ENCODE measurements at places on chromosomes 4 and X.

GRCh38 chr4:121192480-121192879, 28.4 kb upstream of the TNIP3 start:
- DNase-seq = peak; percentile 18

DNA sequence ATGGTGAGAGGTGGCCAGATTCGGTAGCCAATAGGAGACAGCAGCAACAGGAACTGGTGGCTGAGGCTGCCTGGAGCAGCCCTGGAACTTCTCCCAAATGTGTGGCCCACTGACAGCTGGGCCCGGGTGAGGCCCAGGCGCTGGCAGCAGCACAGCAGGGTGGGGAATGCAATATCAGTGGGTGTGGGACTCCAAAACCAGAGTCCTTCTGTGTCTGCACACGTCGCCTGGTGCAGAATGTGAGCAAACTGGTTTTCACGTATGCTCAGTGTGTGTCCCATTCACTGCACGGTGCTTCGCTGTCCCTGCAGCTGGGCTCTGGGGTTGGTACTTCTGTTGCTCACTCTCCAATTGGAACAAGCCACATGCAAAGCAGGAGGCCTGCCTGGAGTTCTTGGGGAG, 14.4 kb upstream of the CENPU start:
- DNase-seq = no peak

- no peak for DNase-seq
These were observed 680.9 kb upstream of the ATOH1 start for GRCh38 chr4:93147524-93148212.

- no peak for DNase-seq
These were observed 40.2 kb upstream of the NDNF start for GRCh38 chr4:121112530-121112929.

GRCh38 chrX:106957856-106958255, 37.7 kb downstream of the CLDN2 start:
- no peak for DNase-seq

DNA sequence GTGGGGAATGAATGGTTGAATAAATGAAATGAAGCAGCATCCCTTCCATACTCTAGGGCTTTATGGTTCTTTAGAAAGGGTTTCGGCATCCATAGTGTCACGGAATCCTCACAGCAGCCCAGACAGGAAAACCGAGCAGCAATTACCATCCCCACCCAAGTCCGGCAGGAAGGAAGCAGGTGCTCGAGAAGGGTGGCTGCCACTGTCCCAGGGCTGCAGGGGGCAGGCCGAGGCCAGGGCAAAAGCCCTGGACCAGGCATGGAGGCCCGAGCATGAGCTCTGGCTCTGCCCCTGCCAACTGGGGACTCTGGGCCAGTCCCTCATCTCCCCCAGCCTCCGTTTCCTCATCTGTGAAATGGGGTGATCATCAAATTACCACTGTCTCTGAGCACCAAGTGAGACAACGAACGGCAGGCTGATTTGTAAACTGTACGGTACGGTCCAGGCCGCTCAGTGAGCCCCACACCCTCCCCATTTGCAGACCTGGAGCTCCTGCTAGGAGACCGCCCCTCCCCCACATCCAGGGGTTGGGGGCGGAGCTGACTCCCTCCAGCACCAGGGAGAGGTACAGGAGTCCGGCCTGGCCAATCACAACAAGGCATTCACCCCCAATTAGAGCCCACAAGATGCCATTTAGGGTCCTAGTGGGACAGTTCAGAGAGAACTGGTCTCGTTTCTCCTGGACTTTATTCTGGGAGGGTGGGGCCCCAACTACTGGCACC, 100.4 kb downstream of the WFS1 start:
- no peak for DNase-seq

DNA sequence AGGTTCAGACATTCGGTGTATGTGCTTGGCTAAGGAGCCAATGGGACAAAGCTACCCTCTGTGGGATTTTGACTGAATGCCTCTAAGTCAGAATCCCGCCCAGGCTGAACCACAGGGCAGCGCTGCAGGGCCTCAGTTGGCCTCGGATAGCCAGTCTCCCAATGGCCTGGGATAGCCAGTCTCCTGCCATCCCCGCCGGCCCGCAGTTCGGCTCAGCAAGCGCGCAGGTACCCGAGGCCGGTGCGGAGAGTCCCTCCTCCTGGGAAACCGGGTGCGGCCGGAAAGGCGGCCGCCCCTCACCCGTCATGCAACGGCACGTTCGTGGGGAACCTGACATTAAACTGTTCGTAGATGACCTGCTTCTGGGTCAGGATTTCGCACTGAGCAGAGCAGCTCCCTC, 16.1 kb downstream of the PPEF2 start:
- DNase-seq = no peak

- DNase-seq = no peak
These were observed 138.8 kb upstream of the BANK1 start for GRCh38 chr4:101651778-101652177.

GRCh38 chrX:129980001-129980401, 2.4 kb upstream of the BCORL1 start:
- peak; percentile 33 for DNase-seq

- DNase-seq = peak; percentile 23
These were observed 216.9 kb downstream of the PTTG2 start for GRCh38 chr4:38177035-38177546.

- no peak for DNase-seq
These were observed 94.2 kb downstream of the KDR start for GRCh38 chr4:55031158-55031557.

- DNase-seq = no peak
These were observed 69.6 kb downstream of the ARFIP1 start for GRCh38 chr4:152849350-152849749.

DNA sequence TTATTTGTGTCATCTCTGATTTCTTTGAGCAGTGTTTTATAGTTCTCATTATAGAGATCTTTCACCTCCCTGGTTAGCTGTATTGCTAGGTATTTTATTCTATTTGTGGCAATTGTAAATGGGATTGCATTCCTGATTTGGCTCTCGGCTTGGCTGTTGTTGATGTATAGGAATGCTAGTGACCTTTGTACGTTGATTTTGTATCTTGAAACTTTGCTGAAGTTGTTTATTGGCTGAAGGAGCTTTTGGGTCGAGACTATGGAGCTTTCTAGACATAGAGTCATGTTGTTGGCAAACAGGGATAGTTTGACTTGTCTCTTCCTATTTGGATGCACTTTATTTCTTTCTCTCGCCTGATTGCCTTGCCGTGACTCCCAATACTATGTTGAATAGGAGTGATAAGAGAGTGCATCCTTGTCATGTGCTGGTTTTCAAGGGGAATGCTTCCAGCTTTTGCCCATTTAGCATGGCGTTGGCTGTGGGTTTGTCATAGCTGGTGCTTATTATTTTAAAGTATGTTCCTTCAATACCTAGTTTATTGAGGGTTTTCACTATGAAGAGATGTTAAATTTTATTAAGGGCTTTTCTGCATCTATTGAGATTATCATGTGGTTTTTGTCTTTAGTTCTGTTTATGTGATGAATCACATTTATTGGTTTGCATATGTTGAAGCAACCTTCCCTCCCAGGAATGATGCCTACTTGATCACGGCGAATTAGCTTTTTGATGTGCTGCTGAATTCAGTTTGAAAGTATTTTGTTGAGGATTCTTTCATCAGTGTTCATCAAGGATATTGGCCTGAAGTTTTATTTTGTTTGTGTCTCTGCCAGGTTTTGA, 72.7 kb upstream of the BOD1L1 start:
- no peak for DNase-seq

GRCh38 chr4:175443547-175443946, 368.5 kb downstream of the GPM6A start:
- DNase-seq = no peak

DNA sequence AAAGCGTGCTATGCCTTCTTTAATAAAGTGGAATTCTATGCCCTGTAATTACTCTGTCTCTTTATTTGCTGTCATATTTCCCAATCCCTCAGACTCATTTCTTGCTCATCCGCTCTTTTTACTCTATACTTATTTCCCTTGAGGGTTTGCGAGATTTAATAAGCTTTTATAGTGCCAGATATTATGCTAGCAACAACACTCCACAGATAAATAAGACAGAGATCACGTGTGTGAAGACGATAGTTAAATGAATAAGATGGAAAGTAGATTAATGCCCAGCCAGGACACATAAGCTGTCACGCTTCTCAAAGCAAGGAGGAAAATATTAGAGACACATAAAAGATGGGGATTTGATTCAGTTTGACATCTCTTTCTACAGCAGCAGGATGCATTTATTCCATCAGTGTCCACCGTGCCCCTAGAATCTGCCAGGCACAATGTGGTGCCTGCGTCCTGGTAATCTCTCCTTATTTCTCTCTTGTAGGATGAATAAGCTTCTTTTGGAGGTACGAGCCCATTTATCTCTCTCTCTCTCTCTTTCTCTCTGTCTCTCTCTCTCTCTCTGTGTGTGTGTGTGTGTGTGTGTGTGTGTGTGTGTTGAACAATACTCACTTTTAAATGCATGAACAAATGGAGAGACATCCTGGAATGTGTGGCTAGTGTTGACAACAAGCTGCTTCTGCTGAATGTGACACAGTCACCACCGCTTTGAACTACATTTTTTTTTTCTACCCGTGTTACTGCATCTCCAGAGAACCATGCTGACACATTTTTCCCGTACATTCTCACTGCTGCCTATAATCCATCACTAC, 48.2 kb downstream of the TMEM156 start:
- no peak for DNase-seq

- no peak for DNase-seq
These were observed 6.5 kb downstream of the ZNF721 start for GRCh38 chr4:492412-492811.

GRCh38 chr4:130043732-130044160, 947.8 kb downstream of the C4orf33 start:
- DNase-seq = no peak

DNA sequence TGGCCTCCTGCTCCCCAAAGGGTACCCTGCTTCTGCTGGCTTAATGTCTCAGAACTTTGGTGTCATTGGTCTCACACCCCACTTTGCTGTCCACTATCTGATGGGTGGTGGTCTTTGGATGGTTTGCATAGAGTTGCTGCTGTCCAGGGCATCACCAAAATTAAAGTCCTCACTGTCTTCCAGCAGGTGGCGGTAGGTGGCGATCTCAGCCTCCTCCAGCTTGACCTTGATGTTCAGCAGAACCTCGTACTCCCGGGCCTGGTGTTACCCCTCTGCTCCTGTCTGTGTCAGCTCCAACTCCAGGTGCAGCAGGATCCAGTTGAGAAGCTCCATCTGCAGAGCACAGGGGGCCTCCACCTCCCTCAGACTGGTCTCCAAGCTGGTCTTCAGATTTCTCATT, 1169.5 kb upstream of the PABPC4L start:
- DNase-seq = no peak

- no peak for DNase-seq
These were observed 2.4 kb downstream of the MOSPD2 start for GRCh38 chrX:14875624-14876023.

GRCh38 chrX:21503593-21503992, 129.4 kb downstream of the CNKSR2 start:
- DNase-seq = no peak

GRCh38 chr4:119675391-119675790, 46.8 kb upstream of the PDE5A start:
- DNase-seq = no peak

DNA sequence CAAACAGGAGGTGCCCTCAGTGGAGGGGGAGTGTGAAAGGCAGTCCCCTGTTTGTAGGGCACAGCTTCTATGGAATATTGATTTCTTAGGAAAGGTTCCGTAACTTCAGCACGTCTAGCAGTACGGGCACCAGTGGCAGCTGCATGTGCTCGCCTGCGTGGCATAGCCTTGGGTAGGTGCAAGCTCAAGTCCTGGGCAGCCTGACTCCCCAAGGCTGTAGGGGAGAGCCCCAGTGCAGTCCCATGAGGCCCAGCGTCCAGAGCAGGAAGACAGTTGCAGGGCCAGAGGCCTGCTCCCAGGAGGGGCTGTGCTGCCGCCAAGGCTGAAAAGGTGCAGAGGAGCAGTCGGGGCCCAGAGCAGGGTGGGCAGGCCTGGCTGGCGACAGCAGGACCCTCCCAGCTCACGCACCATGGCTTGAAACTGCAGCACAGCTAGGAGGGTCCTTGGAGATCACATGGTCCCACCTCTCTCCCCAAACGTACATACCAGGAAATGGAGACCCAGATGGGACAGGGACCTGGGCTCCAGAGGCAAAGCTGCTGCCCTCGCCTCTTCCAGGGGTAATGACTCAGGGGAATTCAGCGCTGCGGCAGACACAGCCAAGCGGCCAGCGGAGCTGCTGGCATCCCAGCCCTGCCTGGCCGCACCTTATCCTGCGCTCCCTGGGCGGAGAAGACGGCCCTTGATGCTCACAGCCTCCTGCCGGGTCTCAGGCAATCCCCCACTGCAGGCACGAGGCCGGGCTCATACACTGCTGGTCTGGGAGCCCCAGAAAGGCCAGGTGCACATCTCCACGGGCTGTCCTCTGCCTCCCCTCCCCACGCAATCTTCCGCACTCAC, 6.0 kb upstream of the DUSP9 start:
- DNase-seq = no peak
